ENCODE measurements at places on chromosomes 5 and 9.

DNA sequence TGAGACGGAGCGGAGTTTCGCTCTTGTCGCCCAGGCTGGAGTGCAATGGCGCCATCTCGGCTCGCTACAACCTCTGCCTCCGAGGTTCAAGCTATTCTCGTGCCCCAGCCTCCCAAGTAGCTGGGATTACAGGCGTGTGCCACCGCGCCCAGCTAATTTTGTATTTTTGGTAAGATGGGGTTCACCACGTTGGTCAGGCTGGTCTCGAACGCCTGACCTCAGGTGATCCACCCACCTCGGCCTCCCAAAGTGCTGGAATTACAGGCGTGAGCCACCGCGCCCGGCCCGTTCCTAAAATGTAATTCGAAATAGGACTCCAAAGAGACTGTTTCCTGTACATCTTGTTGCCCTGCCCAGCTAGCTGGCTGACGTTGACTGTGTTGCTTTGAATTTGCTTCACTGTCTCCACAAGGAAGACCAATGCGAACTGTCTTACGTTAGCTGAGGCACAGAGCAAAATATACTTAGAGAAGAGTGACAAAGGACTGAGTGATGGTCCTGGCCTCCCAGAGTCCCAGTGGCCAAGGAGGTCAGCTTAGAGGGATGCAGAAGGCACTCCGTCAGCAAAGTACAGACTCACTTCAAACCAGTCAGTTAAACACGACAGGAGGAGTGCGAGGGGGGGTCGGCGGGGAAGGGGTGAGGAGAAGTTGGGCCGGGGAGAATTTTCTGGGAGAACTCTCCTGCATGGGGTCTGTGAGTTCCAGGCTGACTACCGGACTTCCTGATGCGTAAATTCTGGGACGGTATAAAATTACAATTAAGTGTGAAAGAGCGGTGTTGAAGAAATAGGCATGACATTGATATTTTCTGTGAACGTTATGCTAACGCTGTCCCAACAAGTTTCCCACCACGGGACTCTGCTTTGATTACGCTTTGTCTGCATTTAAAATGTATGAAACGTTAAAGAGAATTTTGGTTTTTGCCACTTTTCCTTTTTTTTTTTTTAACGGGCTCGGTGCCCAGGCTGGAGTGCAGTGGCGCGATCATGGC, 6.8 kb upstream of the TRIM41 start:
- DNase-seq: no peak

- no peak for DNase-seq
These were observed 80.6 kb downstream of the COL5A1 start for GRCh38 chr9:134722120-134722701.

GRCh38 chr5:14749579-14750101, 85.1 kb downstream of the OTULIN start:
- no peak for DNase-seq

DNA sequence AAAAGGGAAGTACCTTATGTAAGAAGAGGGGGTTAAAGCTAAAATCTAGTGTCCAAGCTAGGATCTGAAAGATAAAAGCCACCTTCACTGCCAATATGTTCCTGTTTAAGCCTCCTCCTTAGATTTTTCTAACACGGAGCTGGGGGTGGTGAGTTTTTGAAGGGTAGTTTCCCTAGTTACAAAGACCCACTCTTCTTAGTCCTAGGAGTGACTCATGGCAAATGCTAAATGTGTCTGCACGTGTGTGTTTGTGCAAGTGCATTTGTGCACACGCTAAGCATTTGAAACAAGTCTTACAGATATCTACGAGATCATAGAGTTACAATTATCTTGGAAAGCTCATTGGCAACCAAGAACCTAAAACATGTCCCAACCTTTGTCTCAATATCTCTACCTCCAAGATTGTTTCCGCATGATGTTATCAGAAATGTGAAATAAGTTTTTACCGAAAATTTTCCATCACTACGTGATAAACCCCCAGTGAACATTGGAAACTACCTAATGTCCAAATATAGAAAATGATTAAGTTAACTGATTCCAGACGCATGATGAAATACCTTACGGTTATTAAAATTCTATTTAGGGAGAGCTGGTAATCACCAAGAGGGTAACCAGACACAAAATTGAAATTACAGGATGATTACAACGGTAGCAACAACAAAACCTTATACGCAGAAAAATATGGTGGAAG, 78.0 kb upstream of the HRH2 start:
- no peak for DNase-seq

DNA sequence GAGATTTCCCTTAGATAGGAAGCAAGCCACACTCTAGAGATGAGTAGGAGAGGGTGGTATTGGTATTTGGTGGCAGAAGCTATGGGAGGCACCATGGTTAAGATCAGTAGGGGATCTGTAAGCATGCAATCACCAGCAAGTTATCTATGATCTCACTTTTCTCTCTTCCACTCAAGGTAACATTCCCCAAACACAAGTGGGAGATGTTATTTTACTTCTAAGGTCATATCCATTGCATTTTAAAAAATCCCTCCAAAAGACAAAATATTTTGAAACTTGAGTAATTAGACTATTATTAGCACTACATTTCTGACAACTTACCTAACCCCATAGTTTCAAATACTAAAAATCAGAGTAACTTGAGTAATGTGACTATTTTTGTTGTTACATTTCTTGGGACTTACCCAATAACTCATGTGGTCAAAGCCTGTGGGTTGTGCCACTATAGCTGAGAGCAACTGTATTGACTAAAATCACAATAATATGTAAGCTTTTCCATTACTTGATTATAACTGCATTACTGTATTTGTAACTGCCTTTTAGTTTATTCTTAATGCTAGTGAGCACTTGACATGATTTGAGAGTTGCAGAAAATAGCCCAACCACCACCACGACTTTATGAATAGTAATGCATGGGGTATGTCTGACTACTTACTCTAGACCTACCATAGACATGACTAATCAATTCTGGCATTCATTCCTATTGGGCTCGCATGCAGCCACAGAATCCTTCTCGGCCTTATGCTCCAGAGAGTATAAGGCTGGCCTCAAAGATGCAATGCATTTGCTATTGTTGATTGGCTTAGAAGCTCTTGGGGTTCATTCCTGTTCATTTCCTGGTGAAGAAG, 264.7 kb downstream of the TRIM32 start:
- no peak for DNase-seq

DNA sequence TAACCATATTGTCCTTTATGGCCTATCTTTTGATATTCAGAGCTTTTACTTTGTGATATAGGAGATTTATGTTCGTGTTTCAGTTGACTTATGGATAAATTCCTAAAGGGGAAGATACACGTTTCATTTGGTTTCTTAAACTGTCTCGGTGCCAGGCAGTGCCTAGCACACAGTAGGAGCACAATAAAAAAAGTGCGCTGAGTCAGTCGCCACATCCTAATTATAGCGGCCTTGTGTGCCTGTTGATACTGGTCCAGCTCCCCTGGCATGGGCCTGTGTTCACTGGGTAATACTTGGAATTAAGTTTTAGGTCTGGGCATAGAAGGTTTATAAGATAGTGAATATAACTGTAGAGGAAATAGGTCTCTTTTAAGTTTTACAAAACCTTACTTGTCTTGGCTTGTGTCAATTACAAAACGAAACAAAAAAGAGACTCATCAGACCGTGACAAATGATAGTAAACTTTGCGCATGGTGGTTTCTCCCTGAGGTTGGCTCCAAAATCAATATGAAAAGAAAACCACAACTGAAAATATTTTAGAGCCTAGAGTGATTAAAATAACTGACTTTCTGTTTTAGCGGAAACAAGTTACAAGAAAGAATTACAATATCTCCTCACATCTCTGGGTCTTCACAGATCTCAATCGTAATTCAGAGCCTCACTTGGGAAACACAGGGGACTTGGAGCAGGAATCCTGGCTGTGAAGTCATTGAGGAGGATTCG, 84.8 kb downstream of the MVB12B start:
- no peak for DNase-seq

- no peak for DNase-seq
These were observed 18.7 kb downstream of the ADAMTSL1 start for GRCh38 chr9:18492612-18493011.

Data from NCI-H1436 (cell line).